ENCODE measurements at places on chromosomes 4 and X.
A peak's percentile ranks its signal among the peaks of the same experiment; 100 is the strongest.

DNA sequence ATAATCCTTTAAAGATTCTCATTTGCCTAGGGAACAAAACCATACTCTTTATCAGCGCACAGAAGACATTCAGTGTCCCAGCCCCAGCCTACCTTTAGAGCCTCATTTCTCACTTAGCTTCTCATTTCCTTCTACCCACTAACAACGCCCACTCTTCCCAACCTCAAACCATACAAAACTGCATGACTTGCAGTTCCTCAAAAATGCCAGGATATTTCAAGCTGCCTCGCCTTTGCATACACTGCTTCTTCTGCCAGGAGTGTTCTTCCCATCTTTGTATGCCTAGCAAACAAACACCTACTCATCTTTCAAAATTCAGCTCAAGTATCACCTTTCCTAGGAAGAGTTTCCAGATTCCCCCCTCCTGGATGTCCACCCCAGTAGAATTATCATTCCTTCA, 129.9 kb upstream of the ADGRL3 start:
- no peak for DNase-seq

- no peak for DNase-seq
Observed at GRCh38 chrX:11533199-11533651, 132.5 kb downstream of the ARHGAP6 start.

DNA sequence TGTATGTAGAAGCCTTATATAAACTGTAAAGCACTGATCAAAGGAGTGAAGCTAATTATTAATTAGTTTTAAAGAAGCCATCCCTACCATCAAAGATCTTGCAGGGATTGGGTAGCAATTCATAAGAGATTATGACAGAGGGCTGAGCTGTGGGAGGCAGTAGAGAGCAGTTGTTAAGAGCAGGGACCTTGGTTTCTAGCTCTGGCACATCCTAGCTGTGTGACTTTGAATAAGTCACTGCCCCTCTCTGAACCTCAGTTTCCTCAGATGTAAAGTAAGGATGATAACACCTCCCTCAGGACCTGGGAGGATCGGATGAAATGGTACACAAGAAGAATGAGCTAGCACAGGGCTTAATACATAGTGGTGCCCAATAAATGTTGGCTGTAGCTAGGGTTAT, 45.4 kb downstream of the APLN start:
- DNase-seq: no peak

DNA sequence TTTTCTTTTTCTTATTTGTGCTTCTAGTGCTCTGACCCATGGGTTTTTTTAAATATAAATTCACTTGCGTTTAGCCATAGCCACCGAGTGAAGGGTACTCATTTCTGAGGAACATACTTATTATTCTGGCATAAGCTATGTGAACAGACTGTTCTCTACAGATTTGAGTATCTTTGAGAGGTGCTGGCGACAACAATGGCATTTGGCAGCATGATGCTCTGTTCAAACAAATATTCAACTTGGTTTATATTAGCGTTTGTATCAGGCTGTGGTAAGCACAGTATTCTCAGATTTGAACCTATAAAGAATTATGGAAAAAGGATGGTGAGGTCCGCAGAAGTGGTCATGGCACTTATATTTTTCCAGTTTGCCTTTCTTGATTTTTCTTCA, 108.7 kb upstream of the LIMCH1 start:
- no peak for DNase-seq

- DNase-seq: no peak
Observed at GRCh38 chr4:143036443-143036842, 148.3 kb upstream of the USP38 start.

DNA sequence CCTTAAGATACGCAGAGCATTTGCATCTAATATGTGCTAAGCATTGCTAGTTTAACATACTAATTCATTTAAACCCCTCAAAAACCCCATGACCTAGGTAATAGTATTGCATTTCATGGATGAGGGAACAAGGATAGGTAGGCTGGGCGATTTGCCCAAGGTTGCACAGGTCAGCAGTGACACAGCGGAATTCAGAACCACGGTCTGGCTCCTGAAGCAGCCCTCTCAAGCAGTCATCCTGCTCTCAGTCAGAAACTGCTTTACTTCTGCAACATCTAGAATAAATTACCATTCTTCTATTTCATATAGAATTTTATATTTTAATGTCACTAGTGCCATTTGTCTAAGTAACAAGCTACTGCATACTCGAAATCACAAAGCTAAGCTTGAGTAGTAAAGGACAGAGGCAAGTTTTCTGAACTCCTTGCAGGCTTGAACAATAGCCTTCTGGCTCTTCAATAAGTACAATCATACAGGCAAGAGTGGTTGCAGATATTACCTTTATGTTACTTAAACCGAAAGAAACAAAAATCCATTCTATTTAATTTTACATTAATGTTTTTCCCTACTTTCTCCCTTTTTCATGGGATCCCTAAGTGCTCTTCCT, 555 bp upstream of the SPP1 start:
- no peak for DNase-seq

- peak; percentile 17 for DNase-seq
Observed at GRCh38 chr4:48944756-48945241, 38.2 kb upstream of the OCIAD2 start.

DNA sequence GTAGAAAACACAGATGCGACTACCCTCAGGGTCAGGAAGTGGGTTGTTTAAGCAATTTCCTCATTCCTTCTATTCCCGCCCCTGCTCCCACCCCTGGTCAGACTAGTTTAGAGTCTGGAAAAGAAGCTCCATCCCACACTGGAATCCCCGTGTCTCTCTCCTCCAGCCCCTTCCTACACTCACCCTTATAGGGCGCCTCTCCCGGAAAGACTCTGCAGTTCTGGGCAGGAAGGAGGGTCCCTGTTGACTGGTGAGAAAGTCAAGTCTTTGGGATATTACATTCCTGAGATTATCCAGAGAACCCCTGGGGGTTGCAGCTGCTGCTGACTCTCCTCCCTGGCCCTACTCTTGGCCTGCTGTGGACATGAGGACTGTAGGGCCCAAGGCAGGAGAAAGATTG, 11.9 kb downstream of the STARD8 start:
- no peak for DNase-seq

DNA sequence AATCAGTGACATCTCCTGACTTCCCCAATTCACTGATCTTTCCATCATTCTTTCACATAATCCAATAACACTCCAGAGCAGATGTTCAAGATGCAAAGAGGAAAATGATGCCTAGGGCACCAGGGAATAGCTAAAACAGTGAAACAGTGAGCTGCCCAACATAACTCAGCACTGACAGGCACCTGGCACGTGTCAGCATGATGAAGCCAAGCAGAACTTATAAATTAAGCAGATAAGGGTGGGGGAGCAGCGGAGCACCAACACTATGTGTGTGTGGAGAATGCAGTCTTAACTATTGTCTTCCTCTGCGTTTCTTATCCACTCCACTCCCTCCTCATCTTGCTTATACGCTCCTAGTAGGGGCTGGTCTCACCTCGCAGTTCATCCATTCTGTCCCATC, 89.4 kb downstream of the AMMECR1 start:
- no peak for DNase-seq

GRCh38 chr4:33625748-33626147, 2618.6 kb downstream of the ARAP2 start:
- no peak for DNase-seq

- no peak for DNase-seq
Observed at GRCh38 chrX:78747489-78747888, at the start of gene LPAR4. LPAR4 (plus strand) TSS chrX:78747720; CDS start chrX:78754870, 7,150 bp downstream.

- DNase-seq: no peak
Observed at GRCh38 chrX:152847281-152847680, 16.4 kb downstream of the NSDHL start.

DNA sequence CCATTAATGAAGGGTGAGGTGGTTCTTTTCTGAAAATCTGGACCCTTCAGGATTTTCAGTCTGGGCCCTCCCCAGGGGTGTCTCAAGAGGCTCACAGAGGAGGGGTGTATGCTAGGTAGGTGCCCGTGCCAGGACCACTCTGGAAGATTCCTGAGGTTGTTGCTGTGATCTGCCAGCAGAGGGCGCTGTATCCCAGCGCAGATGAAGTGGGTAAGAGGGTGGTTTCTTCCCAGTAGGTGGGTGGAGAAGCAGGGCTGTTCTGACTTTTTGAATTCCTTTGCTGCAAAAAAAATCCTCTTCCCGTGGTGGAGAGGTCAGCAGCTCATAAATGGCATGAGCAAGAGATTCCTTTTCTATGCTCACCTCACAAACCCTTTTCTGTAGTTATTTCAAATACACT, 51.1 kb downstream of the SCML1 start:
- peak; percentile 18 for DNase-seq

DNA sequence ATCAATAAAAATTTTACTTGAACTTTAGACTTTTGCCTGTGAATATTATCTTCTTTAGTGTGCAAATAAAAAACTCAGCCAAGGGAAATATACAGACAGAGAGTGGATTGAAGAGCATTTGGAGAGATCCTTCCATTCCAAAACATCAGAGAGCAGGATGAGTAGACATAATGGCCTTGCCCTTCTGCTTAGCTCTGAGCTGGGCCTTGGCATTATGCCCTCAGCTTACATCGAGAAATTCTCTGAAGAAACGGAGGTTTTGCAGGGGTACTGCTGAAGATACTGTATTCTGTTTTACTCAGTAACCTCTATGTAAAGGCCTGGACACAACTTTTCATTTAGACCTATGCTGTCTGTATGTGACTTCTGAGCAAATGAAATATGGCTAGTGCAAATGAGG, 317.4 kb downstream of the STIM2 start:
- no peak for DNase-seq

GRCh38 chr4:74181219-74181618, 23.3 kb downstream of the MTHFD2L start:
- no peak for DNase-seq

DNA sequence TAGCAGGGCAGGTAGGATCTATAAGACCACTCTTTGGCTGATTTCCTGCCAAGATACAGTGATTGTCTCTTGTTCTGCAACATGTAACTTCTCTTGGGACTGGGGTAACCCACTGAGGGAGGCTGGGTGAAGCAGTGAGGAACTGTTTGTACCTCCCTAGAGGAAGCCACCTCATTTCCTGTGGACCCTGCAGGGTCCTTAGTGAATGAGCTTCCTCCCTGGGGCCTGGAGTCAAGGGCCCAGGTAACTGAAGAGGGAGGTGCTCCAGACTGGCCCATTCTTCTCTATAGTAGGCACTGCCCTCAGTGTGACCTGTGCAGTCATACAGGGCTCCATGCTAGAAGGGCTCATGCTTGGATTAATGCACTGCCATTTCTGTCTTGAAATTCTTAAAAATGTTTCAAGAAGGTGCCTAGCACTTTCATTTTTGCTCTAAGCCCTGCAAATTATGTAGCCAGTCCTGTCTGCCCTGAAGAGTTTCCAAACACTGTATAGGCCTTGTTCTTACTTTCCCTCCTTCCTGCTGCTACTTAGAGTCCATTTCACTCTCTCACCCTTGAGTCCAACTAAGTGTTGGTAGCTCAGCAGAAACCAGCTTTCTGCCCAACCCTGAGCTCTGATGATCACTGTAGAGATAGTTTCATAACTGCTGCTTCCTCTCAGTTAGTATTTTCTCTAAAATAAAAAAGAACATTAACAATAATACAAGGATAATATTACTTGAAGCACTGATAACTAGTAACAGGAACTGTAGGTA, 8.5 kb upstream of the GRIA3 start:
- no peak for DNase-seq

GRCh38 chrX:124250835-124251437, 81.5 kb upstream of the TEX13D start:
- no peak for DNase-seq

GRCh38 chr4:185916231-185916630, 104.2 kb upstream of the SORBS2 start:
- no peak for DNase-seq

DNA sequence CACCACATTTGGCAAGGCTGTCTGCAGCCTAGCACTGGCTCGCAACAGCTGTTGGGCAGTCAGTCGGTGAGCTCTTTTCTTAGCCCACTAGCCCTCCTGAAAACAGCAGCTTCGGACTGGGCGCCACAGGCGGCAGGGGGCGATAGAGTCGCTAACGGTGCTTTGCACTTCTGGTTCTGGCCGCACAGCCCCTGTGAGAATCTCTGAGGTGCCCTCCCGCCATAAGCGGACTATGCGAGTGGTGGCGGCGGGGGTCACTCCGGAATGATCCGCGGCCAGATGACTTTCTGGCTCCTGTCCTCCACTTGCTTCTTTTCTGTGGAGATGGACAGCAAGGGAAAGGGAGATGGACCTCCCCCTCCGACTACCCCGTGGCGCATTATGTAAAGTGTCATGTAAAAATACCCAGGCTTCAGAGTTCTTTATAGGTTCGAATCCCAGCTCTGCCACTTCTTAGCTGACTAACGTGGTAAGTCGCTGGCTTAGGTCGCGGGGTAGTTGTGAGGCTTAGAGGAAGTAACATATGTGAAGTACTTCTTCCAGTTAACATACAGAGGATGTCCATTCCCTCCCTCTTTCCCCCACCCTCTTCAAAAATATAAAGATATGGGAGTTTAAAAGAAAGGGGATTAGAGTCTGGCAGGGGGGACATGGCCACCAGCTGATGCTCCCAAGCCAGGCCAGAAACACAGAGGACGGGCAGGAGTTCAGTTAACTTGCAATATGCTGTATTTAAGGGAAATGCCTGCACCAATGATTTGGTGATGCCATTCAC, 11.0 kb downstream of the ARHGAP36 start:
- no peak for DNase-seq

DNA sequence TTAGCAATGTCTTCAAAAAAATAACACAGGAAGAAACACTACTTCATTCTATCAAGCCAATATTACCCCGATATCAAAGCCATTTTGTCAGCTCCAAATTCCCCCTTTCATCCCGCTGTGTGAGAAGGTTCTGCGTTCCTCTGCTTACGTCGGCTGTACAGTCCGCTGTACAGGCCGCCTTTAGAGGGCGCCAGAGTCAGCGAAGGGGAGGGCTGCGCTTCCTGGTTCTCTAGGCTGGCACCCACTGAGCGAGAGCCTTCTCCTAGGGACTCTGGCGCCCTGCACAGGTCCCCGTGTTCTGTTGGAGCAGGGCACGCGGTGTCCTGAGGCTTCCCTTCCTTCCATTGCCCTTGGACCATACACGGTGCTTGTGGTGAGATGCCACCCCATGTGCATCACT, 25.3 kb upstream of the CT45A1 start:
- DNase-seq: no peak

- no peak for DNase-seq
Observed at GRCh38 chrX:109533005-109533404, 3.6 kb upstream of the NXT2 start.

GRCh38 chr4:3305610-3306371, 13.0 kb downstream of the RGS12 start:
- no peak for DNase-seq

DNA sequence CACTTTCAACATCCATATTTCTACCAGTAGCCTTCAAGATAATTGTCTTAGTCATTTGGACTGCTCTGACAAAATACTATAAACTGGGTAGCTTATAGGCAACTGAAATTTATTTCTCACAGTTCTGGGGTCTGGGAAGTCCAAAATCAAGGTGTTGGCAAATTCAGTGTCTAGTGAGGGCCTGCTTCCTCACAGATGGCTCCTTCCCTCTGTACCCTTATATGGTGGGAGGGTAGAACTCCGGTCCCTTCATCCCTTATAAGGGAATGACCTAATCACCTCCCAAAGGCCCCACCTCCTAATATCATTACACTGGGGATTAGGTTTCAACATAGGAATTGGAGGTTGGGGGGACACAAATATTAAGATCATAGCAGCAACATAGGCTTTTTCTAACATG, 7.4 kb upstream of the TBC1D25 start:
- no peak for DNase-seq
